ENCODE measurements at places on chromosomes 6 and 20.

DNA sequence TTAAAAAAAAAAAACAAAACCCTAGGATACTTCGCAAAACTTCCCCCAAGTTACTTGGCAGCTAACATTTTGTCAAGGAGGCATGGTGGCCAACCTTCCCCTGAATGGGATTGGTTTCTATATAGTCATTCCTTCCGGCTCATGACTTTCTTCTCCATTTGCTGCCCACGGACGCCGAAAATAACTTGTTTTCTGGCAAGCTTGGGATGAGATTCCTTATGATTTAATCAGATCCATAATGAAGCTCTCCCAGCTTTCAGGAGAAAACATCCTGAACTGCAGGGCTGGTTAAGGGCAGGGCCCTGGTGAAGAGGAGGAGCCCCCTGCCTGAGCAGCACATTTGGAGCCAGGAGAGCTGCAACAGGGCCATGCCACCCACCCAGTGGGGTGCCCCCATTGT, 49.9 kb downstream of the PPP1R16B start:
- no peak for DNase-seq

DNA sequence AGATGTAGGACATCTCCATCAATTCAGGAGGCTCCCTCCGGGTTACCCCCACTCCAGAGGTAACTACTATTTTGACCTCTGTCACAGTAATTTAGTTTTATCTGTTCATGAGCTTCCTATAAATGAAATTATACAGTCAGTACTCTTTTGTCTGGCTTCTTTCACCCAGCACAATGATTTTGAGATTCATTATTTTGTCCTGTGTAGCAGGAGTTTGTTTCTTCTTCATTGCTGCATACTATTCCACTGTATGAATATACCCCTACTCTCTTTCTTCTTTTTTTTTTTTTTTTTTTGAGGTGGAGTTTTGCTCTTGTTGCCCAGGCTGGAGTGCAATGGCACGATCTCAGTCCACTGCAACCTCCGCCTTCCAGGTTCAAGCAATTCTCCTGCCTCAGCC, 11.8 kb upstream of the AP5S1 start:
- no peak for DNase-seq

GRCh38 chr20:57753332-57754164, 43.7 kb upstream of the PMEPA1 start:
- no peak for DNase-seq

GRCh38 chr6:41500561-41500960, 45.6 kb upstream of the FOXP4 start:
- no peak for DNase-seq

DNA sequence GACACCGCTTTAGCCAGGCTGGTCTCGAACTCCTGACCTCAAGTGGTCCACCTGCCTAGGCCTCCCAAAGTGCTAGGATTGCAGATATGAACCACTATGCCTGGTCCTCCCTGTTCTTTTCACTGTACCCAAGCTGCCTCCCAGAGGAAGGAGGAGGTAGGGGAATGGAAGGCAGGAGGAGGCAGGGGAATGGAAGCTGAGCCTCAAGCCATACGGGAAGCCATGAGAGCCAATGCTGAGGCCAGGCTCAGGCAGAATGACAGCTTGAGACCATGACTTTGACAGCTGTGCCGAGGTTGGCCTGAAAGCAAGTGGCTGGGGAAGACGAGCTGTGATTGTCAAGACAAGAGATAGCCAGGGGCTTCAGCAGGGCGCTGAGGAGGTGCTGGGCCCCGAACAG, 13.6 kb upstream of the ZNF335 start:
- DNase-seq: no peak

DNA sequence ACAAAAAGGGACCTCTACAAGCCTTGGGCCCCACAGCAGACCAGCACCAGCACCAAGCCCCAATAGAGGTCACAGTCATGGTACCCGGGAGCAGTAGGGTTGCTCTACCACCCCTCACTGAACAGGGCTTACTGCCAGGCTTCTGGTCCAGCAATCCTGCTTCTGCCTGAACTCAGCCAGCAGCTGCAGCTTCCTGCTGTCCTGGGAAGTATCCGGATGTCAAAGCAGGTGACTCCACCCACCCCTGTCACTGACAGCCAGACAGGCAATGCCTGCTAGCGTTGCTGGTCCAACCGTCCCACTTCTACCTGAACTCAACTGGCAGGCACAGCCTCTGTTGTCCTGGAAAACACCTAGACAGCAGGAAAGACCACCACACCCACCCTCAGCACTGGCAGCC, 47.0 kb upstream of the PCSK2 start:
- no peak for DNase-seq

DNA sequence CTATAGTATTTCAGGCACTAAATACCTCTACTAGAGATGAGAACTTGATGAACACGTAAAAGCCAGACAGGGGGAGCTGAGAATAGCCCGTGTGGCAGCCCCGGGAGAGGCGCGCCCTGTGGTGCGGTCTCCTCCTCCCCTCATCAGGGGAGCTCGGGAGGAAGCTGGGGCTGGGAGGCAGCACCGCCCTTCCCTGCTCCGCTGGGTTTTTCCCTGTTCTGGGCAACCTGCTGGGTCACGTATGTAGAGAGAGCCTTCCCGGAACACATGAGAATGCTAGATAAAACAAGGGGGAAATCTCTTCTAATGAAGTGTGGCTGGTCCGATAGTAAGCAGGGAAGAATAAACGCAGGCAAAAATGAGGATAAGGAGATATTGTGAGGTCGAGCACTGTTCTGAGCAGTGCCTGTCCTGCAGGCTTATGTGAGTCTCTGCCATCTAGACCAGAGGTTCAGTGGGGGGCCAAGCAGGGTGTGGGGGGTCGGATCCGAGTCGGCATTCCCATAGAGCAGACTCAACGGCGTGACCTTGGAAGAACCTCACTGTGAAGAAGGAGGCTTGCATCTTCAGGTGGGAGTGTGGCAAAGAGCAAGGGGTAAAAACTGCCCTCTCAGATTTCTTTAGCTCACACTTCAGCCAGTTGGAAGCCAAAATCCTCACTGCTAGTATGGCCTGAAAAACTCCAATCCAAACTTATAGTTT, 13.4 kb upstream of the RPS6KA2 start:
- DNase-seq: no peak

- DNase-seq: no peak
These were observed 71.5 kb upstream of the COL21A1 start for GRCh38 chr6:56318851-56319250.

GRCh38 chr20:58552366-58552934, 37.3 kb upstream of the APCDD1L start:
- no peak for DNase-seq

DNA sequence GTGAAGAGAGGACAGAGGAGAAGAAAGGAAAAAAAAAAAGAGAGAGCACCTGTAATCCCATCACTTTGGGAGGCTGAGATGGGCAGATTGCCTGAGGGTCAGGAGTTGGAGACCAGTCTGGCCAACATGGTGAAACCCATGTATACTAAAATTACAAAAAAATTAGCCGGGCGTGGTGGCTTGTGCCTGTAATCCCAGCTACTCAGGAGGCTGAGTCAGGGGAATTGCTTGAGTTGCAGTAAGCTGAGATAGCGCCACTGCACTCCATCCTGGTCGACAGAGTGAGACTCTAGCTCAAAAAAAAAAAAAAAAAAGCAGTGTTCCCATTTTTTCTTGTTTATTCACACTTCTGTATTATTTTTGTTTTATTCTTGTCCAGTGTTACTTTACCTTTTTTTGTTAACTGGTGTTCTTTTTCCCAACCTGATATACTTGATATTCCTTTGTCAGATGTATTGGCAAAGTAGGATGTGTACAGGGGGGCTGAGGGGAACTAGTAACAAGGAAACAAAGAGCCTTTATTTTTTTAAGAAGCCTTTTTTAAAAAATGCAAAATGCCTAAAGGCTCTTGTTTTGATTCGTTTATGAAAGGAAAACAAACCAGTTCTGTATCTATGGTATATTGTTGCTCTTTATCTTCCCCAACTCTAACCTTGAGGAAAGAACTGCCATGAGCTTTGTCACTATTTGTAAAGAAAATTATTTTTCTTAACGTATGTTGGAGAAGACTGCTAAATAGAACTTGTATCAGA, 22.3 kb downstream of the COL19A1 start:
- DNase-seq: no peak

DNA sequence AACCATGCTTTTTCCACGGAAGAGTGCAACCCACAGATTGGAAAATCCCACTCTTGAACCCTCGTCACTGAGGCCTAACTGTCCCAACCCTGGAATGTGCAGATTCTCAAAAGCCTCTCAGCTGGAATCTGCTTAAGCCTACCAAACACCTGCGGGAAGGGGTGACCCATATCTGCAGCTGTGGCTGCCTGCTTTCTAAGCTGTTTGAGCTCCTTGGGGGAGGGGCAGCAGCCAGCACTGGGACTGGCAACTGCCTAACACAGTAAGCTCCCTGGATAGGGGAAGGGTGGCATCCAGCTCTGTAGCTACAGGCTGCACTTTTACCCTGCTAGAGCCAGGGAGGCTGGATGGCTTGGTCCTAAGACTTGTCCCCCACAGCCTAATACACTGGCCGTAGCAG, 579.6 kb downstream of the COL12A1 start:
- DNase-seq: no peak

- DNase-seq: no peak
These were observed 222.2 kb upstream of the TSHZ2 start for GRCh38 chr20:52749938-52750337.

All from RPMI8226 (cell line).